Lung (tissue), 17 donors: ENCODE measurements at places on chromosomes 11 and 22. TPM values are rescaled to one million over a fixed set of nuclear protein-coding genes. Genes with fewer than 3 reads are reported as not detected.

POTEH gene
- total RNA-seq = not detected

NRXN2 gene
- total RNA-seq = 6.6 TPM

LRP4 gene
- 3.3 TPM for total RNA-seq

DNA sequence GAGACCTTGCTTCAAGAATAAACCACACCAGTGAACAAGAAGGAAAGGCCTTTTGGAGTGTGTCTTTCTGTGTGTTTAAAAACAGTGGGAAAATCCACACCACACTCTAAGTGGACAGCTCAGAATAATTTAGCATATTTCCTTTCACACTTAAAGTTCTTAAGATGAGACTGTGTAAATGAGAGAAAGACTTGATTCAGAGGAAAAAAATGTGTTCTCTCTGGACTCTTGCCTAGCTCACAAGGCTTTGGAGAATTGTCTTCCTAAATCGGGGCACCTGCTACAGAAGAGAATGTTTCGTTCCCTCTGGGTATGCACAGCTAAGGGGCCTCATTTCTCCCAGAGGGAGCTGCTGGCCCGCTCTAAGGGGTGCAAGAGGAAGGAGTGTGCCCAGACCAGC lies 28.4 kb upstream of the CRTAM start:
- no peak for DNase-seq

DNA sequence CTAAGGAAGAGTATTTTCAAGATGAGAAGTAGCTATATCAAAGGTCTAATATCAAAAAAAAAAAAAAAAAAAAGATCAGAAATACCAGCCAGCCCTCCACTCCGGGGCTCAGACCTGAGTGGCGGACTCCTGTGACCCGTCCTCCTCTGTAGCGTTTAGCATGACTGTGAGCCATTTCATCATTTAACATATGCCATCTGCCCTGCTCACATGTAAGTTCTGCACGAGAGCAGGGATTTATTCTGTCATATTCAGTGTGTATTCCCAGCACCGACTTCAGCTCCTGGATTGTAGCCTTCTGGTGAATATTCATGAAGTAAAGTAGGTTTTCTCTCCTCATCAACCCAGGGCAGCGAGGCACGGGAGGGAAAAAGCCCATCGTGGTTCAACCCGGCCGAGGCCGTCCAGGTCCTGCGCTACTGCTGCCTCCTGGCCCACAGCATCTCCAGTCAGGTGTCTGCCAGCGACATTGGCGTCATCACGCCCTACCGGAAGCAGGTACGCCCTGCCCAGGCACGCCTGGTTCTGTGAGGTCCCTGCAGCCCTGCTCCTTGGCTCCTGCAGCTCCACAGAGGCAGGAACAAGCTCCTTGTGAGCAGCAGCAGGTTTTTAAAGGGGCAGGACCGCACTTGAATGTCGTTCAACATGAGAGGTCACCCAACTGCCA lies 12.7 kb upstream of the PANX2 start:
- DNase-seq = no peak

DNA sequence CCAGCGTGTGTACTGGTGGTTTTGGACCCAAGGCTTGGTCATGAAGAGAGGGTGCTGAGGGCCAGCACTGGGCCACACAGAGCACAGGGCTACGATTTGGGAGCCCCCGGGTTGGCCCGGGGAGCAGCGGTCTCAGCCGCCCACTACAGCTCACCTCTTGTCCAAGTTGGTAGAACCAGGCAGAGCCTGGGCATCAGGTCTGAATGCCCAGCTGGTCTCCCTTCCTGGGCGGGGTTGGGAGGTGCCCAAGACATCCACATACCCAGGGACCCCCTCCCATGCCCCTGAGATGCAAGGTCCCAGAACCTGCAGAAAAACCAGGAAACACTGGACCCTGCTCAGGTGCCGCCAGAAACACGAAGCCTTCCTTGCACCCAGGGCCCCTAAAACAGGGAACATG lies 18.0 kb downstream of the CELSR1 start:
- DNase-seq = no peak

- DNase-seq = no peak
These were observed 170.4 kb downstream of the ETS1 start for GRCh38 chr11:128416976-128417375.

DNA sequence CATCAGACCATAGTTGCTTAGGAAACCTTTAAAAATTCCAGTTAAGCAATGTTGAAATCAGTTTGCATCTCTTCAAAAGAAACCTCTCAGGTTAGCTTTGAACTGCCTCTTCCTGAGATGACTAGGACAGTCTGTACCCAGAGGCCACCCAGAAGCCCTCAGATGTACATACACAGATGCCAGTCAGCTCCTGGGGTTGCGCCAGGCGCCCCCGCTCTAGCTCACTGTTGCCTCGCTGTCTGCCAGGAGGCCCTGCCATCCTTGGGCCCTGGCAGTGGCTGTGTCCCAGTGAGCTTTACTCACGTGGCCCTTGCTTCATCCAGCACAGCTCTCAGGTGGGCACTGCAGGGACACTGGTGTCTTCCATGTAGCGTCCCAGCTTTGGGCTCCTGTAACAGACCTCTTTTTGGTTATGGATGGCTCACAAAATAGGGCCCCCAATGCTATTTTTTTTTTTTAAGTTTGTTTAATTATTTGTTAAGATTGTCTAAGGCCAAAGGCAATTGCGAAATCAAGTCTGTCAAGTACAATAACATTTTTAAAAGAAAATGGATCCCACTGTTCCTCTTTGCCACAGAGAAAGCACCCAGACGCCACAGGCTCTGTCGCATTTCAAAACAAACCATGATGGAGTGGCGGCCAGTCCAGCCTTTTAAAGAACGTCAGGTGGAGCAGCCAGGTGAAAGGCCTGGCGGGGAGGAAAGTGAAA lies 73.4 kb downstream of the NCAPD3 start:
- no peak for DNase-seq
